T1000 (cell line): ENCODE measurements at places on chromosomes 6 and 20.

GRCh38 chr6:46234156-46234556, 63.4 kb upstream of the ENPP5 start:
- DNase-seq: no peak

- DNase-seq: peak; percentile 5
Measured at GRCh38 chr6:52953911-52954839, 40.9 kb downstream of the GSTA4 start.

GRCh38 chr20:29319725-29320124, 1937.7 kb upstream of the DEFB115 start:
- DNase-seq: no peak

GRCh38 chr6:16760516-16761470, at the start of gene ATXN1:
TSS of gene ATXN1 (minus strand) at chr6:16761460.
- no peak for DNase-seq

- no peak for DNase-seq
Measured at GRCh38 chr20:22576733-22577514, 7.4 kb downstream of the FOXA2 start.

GRCh38 chr6:2218866-2219265, 26.5 kb downstream of the GMDS start:
- no peak for DNase-seq

DNA sequence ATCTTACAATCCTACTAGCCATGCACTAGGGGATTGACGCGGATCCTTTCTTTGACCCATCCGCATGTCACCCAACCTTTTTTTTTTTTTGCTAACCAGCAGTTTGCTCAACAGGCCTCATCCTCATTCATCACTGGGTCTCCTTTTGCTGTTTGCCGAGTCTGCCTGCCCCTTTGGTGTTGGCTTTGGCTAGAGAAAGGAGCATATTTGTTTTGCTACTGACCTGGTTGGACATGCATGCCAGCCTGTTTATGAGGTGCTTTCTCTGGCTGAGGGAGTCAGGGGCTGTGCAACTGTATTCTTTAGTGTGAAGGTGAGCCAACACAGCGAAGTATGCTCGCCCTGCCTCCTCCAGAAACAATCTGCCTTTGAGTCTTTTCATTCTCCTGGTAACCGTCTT, 40.2 kb downstream of the E2F3 start:
- DNase-seq: no peak

DNA sequence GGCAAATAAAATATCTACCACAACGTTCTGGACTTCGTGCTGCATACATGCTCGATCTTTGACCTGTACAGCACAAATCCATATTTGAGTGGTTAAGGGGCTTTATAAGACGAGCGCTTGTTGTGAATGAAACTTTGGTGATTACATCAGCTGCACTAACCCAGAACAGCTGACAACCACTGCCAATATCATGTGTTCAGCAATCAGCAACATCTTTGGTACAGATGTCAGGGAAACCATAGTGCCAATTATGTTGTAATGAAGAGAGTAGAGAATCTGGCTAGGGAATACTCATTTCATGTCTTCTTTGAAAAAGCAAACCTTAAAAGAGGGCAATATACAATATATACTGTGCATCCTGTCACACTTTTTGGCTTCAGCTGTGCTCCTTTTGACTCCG, 188.6 kb upstream of the NT5E start:
- no peak for DNase-seq

DNA sequence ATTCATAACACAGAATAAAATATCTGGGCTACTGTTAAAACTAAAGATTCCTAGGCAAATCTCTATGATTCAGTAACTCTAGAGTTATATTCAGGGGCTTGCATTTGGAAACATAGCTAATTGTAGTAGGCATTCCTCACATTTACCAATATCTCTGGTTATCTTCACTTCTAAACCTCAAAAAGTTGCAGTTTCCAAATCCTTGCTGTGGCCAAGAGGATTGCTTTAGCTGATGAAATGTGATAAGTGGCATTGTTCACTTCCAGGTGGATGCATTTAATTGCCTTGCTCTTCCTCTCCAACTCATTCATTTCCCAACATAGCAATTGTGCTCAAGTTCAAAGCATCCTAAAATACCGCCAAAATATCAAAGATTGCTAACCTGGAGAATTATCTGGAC, 246.6 kb downstream of the GRIK2 start:
- no peak for DNase-seq

GRCh38 chr20:19813846-19814640, 56.0 kb downstream of the RIN2 start:
- no peak for DNase-seq

DNA sequence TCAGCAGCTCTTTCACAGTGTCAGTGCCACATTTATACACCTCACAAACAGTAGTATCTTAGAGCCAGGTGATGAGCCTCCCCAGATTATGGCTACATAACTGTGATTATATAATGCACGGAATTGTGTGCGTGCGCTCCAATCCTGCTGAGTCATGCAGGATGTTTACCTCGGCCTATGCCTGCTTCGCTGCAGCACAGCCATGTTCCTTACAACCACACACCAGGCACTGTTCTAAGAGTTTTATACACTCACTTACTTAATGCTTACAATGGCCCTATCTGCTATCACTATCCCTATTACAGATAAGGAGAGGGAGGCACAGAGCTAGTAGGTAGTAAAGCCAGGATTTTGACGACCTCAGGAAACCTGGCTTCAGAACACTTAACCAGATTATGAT, 7.3 kb downstream of the ZKSCAN3 start:
- no peak for DNase-seq

DNA sequence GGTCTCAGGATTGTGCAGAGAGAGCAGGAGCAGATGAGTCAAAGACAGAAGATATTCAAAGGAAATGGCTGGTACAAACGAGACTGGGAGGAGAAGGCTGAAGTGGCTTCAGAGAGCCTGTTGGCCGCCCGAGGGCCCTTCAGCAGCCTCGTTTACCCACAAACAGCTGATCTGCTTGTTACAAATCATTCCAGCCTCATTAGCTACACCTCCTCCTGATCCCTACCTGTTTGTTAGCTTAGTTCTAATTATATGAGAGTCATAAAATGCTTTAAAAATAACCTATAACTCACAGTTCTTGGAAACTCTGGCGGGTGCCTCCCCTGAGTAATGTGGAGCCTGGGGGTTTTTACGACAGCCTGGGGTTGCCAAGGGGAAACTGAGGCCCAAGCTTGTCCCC, 12.6 kb downstream of the GLP1R start:
- no peak for DNase-seq

- DNase-seq: no peak
Measured at GRCh38 chr20:22471156-22471836, 113.1 kb downstream of the FOXA2 start.

DNA sequence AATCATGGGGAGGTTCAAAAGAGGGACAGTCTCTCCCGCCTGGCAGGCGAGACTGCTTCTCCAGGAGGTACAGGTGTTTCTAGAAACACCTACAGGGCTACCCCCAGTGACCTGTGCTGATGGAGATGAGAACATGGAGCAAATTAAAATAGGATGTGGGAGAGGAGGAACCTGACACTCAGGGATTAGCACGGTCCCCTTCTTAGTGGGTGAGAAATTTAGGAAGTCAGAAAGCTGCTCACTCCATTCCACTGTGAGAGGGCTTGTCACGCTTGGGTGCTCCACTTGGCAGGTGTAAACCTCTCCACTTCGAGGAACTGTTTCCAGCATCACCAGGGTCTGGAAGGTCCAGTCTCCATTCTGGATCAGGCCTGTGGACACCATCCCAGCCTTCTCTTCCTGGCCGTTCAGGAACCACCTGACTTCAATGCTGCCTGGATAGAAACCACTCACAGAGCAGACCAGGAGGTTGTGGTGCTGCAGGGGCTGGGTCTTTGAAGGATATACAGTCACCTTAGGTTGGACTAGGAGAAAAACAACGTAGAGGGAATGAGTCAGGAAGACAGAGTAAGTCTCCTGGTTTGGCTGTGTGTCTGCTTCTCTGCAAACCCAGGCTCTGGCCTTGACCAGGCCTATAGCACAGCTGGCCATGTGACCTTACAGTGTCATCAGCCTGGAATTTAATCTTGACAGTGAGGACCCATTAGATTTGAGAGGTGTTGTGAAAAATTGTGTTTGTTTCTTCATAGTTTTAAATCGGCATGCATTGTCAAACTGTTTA, 8.1 kb downstream of the HLA-DRB1 start:
- DNase-seq: no peak

DNA sequence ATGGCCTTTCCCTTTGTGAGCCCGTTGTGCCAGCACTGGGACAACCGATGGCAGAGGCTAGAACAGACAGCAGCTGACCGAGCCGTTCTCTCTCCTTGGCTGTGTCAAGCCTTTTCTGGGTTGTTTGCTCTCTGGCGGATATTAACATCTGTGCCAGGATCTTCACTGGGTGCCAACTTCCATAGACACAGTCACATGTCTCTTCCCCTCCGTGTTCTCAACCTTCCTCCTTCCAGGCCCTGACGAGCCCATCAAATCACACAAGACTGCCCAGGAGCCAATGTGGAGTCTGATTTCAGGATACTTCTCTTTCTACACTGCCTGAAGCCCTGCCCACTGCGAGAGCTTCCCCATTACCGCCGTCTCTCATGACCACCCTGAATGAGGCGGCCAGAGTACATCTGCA, 111.0 kb upstream of the RALGAPA2 start:
- DNase-seq: no peak

GRCh38 chr6:116533233-116533957, 12.1 kb downstream of the TRAPPC3L start:
- DNase-seq: no peak

GRCh38 chr6:117440706-117441525, 15.2 kb upstream of the ROS1 start:
- DNase-seq: peak; percentile 49
